ENCODE measurements at places on chromosomes 6 and 20. TPM values are rescaled to one million over a fixed set of nuclear protein-coding genes. Genes with fewer than 3 reads are reported as not detected.

DNA sequence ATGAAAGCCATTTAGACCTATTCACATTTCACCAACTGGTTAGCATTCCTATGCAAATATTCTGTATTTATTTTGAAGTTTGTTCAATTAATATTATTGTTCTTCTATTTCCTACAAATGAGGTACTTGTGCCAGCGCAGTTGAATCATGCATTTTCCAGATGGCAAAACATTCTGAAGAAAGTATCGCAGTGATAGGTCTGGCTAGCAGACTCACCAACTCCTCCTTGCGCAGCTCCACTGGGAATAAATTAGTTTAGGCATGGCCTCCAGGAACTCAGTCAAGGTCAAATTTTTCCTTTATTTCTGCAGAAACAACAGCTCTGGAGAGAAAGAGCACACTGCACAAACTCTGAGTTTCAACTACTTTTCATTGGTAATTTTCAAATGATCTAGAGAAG, 437.7 kb downstream of the COL12A1 start:
- no peak for DNase-seq

DNA sequence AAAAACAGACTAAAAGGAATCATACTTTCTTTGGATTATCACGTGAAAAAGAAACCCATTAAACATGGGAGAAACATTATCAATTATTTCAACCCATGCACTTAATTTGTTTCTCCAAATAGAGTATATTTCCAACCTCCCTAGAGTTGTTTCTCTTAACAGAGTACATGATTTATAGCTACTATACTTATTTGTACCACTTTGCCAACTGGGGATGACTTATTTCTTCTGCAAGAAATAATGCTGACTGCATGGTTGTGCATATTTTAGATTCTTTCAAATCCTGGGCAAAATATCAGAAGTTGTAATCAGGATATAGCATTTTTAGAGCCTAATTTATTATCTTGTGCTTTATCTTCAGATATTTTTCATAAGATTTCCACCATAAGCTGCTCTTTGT, 629.1 kb upstream of the EYS start:
- DNase-seq: no peak

DNA sequence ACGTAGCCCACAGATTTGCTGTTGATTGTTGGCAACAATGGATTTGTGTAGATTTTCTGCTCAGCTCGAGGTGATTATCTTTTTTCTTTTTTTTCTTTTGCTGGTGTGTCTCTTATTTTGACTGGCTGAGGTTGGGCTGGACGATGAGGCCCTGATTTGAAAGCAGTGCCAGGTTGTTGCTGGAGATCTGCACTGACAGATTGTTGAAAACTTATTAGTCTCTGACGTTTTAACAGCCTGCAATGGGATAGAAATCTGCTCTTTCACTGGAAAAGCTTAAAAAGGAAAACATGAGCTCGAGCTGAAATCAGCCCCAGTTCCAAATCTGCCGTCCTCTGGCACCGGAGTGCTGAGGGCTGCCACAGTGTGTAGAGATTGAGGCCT, 87.7 kb downstream of the PDE7B start:
- DNase-seq: no peak

DNA sequence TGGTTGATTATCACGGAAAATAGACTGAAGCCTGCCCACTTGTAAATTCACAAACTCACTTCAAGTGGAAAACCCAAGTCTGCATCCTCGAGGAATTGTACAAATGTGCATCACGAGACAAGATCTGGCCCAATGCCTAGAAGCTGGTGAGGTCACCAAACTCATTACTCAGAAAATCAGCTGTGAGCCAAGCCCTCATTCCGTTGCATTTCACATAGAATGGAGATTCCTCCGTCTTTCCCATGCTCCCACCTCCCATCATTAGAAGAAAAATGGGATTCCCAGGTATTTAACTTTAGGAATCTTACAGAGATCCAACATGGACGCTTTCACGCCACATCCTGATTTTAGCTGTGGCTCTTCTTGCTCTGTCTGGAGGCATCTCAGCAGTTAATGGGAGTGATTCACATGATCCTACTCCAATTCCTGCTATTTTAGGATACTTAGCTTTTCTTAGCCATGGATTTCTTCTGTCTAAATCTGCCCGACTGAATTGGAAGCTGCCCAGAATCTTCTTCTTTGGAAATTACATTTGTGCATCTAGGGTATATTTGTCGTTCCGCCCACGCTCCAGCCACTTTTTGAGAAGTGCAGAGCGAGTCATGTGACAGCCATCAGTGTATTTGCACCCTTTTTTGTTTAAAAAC, 68.7 kb upstream of the STMND1 start:
- DNase-seq: peak; percentile 59

HCK gene
- 10.8 TPM for polyA plus RNA-seq

DNA sequence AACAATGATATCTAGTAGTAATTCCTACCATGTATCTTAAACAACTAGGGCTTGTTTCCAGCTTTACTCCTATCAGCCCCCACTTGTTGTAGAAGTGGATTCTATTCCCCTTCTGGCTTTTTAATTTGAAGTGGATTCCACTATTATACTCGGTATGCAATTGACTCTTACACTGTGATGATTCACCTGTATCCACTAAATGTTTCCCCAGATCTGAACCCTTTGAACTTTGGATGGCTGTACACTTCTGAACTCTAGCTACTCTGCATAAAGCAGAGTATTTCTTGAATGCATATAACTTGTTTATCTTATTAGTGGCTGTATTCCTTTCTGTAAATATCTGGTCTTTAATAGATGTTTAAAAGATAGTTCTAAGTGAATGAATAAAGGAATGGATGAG, 538.4 kb upstream of the NRSN1 start:
- peak; percentile 42 for DNase-seq

PGC gene
- 0.16 TPM for polyA plus RNA-seq

DNA sequence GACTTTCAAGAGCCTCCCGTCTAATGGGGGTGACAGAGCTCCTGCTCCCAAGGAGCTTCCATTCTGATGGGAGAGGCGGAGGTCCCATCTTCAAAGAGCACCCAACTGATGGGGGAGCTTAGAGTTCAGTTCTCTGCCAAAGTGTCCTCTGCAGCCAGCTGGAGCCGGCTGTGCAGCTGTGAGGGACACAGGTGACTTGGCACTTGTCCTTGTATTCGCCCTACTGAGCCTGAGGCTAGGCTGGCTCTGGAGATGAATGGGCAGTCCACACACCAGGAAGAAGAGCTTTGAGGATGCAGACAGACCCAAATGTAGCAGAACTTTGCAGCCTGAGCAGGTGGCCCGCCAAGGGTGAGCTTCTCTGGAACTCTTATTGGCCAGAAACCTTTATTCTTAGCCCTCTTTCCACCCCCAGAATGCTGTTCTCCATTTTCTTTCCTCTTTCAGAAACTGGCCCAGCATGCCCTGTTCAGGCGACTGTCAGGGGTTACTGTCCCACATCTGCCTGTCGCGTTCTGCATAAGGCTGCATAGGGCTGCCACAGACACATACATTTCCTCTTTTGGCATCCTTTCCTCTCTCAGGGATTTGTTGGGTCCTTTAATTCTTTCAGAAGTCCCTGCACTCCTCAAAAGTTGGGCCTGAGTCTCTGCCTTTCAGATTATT, 108.7 kb upstream of the LRFN2 start:
- DNase-seq: no peak

DNA sequence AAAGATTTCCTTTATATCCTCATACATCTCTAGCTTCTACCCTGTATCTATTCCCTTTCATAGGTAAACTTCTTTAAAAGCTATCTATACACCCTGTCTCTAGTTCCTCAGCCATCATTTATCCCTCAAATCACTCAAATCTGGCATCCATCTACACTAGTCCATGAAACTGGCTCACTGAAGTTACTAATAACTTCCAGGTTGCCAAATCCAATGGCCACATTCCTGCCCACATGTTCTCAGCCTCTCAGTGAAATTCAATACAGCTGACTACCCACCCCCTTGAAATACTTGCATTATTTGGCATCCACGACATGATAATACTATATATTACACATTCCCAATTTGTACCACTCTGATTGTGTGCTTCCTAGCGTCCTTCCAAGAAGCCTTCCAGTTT, 8.7 kb downstream of the REPS1 start:
- no peak for DNase-seq

DNA sequence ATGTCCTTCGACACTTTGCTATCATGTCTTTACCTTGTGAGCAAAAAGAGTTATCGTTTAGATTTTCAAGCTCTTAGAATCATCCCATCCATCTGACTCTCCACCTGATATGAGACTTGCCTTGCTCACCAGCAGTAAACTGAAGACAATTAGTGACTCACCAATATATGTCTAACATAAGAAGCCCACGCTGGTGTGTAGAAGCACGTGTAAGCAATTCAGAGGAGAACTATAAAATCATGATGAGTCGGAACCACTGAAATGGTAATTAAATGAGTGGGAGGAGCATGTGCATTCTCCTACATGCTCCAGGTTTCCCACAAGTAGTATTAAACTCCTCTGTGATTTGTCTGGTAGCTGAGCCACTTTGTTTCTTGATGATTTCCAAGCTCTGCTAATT, 181.6 kb upstream of the RNF217 start:
- no peak for DNase-seq

DNA sequence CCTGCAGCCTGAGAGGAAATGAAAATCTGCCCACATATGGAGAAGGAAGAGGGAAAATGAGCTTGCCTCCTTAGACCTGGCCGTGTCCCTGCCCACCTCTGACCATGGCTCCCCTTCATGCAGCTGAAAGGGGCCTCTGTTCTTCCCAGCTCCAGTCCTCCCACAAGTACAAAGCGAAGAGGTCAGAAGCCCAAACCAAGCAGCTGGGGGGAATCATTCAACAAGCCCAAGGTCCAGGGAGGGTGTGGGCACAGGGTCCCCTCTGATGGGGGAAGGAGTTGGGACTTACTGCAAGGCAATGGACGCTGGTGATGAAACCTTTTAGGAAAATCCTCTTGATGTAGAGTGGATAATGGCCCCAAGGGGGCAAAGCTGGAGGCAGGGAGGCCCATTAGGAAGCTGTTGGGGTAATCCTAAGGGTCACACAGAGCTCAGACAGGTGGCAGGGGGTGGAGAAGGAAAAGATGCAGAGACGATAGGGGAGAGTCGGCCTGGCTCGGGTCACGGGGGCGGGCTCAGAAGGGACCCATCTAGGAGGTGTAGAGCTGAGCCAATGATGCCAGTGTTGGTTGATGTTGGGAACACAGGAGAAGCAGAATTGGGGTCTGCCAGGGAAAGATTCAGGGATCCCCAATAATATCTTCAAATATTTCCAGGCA, 16.1 kb upstream of the GRM4 start:
- no peak for DNase-seq

GRCh38 chr20:1964061-1964460, 29.8 kb downstream of the PDYN start:
- no peak for DNase-seq

- DNase-seq: peak; percentile 26
Observed at GRCh38 chr6:160102956-160103824, 18.4 kb upstream of the SLC22A1 start.
